Dermis blood vessel endothelial cell (primary cell): ENCODE measurements at places on chromosomes 7 and 10.

DNA sequence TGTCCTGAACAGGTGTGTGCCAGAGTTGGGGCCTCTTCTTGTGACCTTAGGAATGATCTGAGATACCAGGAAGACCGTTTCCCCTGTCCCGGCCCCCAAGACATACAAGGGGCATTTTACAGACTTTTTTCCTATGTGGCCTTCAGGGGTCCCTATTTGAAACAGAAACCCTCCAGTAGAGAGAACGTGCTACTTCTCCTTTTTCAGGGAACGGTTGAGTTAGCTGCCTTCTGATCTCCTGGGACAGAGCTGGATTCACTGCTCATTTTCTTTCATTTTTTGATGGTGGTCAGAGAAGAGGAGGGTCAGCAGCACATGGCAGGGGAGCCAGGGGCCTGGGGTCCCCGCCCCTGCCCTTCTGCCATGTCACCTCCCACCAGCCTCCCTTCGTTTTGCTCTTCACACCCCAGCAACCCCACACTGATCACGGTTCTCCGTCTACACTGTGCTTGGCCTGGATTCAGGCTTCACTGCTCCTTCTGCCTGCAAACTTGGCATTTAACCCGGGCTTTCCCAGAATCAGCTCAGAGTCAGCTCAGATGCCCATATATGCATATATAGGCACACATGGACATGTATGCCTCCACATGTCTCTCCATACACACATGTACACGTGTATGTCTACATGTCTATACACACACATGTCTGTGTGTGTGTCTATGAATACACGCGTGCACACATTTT, 138.1 kb upstream of the BTBD16 start:
- no peak for DNase-seq

GRCh38 chr7:116258734-116259133, 48.4 kb downstream of the TES start:
- DNase-seq: peak; percentile 88

DNA sequence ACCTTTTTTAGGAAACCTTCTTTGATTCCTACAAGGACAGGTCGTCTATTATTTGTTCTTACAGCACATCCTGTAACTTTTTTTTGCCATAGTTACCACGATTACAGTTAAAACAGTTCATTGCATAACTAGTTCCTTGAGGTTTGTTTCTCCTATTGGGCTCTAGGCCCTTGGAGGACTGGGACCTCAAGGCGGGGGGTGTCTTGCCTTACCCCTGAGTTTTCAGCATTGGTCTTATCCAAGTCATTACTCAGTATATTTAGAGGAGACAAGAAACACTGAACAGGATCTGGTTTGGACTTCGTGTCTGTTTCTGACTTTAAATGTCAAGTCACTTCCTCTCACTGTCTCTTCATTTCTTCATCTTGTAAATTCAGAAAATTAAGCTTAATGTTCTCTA, 369.8 kb downstream of the SDK1 start:
- no peak for DNase-seq

DNA sequence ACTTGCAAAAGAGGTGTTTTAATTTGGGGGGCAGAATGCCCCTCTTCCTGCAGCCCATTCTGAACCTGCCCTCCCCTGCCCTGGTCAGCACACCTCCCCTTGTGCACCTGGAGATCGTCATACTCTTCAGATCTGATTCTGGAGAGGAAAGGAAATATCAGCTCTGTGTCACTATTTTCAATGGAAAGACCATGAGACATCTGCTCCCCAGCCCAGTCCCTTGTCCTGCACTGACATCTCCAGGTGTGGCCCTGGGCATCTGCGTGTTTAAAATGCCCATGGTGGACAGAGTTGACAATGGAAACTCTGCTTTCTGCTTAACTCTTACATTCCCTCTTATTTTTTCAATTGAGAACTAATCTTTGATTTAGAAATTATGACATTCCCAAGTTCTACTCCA, 41.6 kb upstream of the RASGEF1A start:
- no peak for DNase-seq

DNA sequence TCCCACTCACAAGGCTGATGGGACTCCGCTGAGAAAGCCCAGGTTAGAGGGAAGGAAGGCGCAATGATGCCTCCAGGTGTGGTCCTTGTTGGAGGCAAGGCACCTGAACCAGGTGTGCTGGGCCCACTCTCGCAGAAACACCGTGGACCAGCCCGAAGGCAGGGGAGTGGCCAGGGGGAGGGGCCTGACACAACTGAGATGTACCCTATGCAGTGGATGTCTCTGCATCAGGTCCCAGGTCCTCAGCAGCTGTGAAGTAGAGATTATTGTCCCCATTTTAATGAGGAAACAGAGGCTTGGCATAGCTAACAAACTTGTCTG, 32.0 kb downstream of the GBX1 start:
- DNase-seq: no peak

DNA sequence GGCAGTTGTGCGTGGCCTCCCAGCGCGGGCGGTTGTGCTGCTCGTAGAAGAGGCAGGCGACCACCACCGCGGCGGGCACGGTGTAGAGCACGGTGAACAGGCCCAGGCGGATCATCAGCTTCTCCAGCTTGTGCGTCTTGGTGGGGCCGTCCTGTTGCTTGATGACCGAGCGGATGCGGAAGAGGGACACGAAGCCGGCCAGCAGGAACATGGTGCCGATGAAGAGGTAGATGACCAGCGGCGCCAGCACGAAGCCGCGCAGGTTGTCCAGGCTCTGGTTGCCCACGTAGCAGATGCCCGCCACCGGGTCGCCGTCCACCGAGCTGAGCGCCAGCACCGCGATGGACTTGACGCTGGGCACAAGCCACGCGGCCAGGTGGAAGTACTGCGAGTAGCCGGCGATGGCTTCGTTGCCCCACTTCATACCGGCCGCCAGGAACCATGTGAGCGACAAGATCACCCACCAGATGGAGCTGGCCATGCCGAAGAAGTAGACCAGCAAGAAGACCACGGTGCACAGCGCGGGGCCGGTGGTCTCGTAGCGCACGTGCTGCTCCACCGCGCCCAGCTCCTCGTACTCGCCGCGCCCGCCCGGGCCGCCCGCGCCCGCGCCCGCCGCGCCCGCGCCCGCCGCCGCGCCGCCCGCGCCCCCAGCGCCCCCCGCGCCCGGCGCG, 2.2 kb downstream of the FZD8 start:
- peak; percentile 56 for DNase-seq

DNA sequence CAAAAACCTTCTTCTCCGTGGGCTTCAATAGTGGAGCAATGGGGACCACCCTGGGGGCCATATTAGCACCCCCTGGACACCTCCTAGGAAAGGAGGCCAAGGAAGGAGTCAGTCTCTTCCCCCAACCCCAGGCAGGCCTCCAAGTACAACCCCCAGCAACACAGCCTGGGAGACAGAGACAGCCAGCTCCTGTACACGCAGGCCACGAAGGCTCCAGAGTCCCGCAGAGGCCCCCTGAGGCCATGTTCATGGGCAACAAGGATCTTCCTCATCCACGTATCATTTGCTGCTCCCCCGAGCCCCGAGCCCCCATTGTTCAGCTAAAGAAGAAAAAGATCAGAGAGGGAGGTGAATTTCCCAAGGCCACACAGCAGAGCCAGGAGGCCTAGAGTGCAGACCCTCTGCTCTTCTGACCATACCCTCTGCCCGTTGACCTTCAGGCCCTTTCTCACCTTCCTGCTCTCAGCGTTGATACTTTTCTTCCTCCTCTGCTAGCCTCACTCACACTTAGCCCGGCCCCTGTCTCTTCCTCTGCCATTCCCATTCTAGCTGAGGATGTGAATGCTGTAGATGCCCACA, 35.9 kb upstream of the MYL10 start:
- DNase-seq: no peak

- no peak for DNase-seq
Observed at GRCh38 chr7:155357573-155358041, 59.9 kb downstream of the INSIG1 start.

- DNase-seq: no peak
Observed at GRCh38 chr7:55975988-55976633, 11.7 kb downstream of the NIPSNAP2 start.

- peak; percentile 30 for DNase-seq
Observed at GRCh38 chr10:23525406-23525805, 86.5 kb downstream of the OTUD1 start.

DNA sequence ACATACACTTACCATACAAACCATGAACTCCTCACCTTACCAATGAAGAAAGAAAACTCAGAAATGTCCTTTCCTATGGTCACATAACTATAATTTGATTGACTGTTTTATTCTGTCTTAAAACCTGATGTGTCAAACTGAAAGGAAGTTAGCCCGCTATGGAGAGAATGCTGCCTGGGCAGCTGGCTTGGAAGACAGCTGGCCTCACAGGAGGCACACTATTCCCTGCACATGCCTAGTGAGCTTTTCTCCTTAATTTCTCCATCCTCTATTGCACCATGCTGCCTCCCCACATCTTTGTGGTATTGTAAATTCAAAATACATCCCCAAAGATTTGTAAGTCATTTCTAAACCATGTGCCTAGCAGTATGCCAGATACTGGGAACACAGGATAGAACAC, 163.3 kb downstream of the STK31 start:
- no peak for DNase-seq

GRCh38 chr10:2262333-2262732, 525.0 kb upstream of the ADARB2 start:
- no peak for DNase-seq
